ENCODE measurements at places on chromosomes 5 and 9.
A peak's percentile ranks its signal among the peaks of the same experiment; 100 is the strongest.

- no peak for DNase-seq
These were observed 7.9 kb upstream of the NEUROG1 start for GRCh38 chr5:135543485-135544304.

- DNase-seq, result no peak
These were observed 4.7 kb upstream of the C9orf57 start for GRCh38 chr9:72065076-72065475.

DNA sequence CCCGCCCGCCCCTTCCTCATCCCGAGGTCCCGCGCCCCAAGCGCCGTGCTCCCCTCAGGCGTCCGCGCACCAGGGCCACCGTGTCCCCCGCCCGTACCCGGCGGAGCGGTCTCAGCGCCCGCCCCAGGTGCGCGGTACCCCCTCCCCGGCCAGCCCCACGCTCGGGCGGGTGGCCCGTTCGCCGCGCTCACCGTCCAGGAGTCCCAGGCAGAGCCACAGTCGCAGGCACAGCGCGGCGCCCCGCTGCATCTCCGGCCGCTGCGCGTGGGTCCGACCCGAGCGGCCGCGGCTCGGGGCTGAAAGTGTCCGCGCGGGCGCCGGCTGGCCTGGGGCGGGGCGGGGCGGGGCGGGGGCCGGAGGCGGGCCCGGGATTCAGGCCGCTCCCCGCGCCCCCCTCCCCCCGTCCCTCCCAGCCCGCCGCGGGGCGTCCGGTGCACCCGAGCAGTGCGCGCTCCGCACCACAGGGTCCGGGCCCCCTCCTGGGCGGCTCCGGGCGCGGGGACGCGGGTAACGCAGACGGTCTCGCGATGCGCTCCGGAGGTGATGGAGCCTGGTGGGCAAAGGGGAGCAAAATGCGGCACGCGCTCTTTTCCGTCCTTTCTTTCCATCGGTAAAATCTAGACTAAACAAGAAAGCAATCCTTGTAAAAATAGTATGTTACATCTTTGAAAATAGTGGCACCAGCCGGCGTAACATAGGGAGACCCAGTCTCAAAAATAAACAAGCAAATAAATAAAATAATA is at the start of gene FLT4:
Gene FLT4, minus strand, starts transcription at position 304 of the 743 bp plus-strand sequence. Its CDS starts 55 bp downstream, at position 249.
- no peak for DNase-seq

DNA sequence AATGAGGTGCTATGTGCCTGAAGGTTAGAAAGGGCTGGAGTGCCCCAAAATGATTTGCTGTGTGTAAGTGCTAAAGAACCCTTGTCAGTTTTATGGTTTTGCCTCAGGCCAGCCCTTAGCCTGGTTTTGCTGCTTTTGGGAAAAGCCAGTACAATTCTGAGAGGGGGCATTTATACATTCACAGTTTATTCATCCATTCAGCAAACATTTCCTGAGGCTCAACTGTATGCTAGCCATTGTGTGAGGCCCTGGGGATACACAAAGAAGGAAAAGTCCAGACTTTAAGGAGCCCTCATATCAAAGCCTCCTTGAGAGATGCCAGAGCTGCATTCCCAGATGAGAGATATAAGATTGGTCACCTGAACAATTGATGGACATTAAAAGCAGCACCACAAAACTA is 115.2 kb upstream of the PLCXD3 start:
- no peak for DNase-seq

GRCh38 chr9:109517901-109518377 is 19.8 kb upstream of the PTPN3 start:
- DNase-seq, result no peak

DNA sequence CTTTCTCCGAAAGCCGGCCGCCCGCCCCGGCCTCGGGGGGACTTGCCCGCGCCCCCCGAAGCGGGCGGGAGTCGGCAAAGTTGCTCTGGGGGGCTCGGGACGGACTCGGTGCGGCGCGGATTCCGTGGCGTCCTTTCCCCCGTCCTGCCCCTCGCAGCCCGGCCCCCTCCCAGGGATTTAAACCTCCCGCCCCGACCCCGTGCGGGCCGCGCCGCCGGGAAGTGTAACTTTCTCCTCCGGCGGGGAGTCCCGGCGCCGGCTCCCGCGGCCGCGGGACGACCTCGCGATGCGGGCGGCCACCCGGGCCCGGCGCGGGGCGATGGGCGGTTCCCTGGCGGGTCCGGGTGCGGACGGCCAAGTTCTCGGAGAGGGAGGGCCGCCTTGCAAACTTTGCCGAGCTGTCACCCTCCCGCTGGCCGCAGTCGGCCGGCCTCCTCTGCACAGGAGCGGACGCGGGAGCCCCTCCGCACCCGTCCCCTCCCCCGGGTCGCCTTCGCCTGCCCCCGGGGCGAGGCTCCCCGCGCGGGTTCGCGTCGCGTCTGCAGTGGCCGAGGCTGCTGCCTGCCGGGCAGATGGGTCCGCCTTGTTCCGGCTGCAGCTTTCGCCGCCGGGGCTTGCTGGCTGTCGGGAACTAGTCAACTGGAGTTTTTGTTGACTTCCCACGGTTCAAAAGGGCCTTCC is 732 bp downstream of the PBX3 start:
- no peak for DNase-seq

GRCh38 chr5:27252911-27253310 is 214.5 kb upstream of the CDH9 start:
- no peak for DNase-seq

- DNase-seq, result no peak
These were observed 6.1 kb upstream of the ALDH1B1 start for GRCh38 chr9:38386319-38386895.

- no peak for DNase-seq
These were observed 467.3 kb downstream of the ENC1 start for GRCh38 chr5:74173241-74173640.

GRCh38 chr5:111783537-111783936 is 26.5 kb upstream of the NREP start:
- DNase-seq, result no peak

- DNase-seq, result no peak
These were observed 1579.3 kb upstream of the CDH6 start for GRCh38 chr5:29614206-29614605.

GRCh38 chr9:128361986-128362646 is 9.1 kb upstream of the URM1 start:
- peak; percentile 76 for DNase-seq

DNA sequence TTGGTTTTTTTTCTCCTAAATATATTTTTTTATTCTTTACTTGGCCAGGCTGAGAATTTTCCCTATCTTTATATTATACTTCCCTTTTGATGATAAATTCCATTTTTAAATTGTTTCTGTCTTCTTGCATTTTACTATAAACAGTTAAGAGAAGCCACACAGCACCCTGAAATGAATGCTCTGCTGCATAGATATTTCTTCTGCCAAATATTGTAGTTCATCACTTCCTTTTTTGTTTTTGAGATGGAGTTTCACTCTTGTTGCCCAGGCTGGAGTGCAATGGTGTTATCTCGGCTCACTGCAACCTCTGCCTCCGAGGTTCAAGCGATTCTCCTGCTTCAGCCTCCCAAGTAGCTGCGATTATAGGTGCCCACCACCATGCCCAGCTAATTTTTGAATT is 8.5 kb upstream of the INIP start:
- DNase-seq, result no peak

- peak; percentile 84 for DNase-seq
These were observed 11.6 kb upstream of the RAB14 start for GRCh38 chr9:121213136-121213806.

DNA sequence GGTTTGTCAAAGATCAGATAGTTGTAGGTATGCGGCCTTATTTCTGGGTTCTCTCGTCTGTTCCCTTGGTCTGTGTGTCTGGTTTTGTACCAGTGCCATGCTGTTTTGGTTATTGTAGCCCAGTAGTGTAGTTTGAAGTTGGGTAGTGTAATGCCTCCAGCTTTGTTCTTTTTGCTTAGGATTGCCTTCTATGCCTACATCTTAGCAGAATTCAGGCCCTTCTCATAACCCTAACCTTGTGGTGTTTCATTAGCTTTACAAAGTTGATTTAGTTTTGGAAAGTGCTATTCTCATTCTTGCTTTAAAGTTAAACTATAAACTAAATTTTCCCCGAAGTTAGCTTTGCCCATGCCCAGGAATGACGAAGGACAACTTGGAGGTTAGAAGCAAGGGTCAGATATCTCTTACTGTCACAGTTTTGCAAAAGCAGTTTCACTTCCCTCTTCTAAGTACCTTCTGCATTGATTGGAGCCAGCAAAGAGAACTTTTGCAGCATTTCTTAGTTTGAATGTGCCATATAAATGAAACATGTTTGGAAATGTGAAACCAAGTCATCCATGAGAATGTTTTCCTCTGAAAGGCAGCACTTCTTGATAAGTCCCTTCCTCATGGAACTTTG is 274.3 kb upstream of the DMRT1 start:
- DNase-seq, result no peak

GRCh38 chr9:135299239-135299590 is 180.4 kb upstream of the PPP1R26 start:
- no peak for DNase-seq

- no peak for DNase-seq
These were observed 9.4 kb upstream of the TENT4A start for GRCh38 chr5:6703806-6704205.

DNA sequence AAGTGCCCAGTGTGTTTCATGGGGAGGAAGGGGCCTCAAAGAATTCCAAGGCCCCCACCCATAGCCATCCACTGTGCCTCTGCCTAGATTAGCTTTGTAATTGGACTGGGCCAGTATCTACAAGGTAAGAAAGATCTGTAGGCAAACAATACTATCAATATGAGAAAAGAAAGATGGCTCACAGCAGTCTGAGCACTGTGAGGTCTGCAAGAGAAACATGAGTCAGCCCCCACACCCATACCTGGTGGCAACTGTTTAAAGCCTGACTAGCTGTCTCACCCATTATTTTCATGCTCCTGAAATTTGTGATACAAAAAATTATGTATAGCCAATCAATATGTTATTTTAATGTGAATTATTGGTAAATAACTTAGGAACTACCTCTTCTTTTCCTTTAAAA is 10.0 kb upstream of the ZNF483 start:
- no peak for DNase-seq

- peak; percentile 56 for DNase-seq
These were observed 35.2 kb downstream of the PCDHAC2 start for GRCh38 chr5:141001446-141001843.

- no peak for DNase-seq
These were observed 29.2 kb upstream of the IL13 start for GRCh38 chr5:132628814-132629213.

- no peak for DNase-seq
These were observed 7.1 kb downstream of the SPRY4 start for GRCh38 chr5:142317753-142318152.

- no peak for DNase-seq
These were observed 26.4 kb upstream of the NSMF start for GRCh38 chr9:137485343-137486140.

- peak; percentile 97 for DNase-seq
These were observed 738.6 kb upstream of the ZNF608 start for GRCh38 chr5:125484742-125485641.

DNA sequence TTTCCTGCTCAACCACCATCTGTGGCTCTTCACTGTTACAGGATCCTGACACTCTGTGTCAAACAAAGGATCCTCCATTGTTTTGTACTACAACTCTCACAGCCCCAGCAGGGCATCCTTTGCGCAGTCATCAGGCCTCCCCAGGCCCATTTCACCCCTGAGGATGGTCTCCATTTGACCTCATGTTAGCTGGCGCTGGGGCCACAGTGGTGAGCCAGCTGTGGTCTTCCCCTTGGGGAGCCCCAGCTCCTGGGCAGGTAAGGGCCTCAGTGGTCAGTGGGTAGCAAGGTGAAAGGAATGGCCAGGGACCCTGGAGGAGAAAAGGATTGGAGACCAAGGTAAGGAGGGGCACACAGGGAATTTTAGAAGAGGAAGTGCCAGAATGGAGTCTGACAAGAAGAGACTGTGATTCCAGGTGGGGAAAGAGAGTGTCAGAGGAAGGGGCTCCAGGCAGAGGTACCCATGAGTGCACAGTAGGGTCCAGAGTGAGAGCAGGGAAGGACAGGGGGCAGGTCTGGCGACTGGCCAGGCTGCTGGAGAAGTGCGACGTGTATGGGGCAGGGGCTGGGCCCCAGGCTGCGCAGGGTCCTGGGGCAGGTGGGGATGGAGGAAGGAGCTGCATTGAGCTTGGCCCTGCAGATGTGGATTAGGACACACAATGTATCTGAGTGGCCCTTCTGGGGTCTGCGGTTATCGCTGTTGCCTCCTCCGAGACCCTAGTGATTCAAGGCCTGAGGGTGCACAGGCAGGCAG is 109.9 kb downstream of the PHF2 start:
- DNase-seq, result no peak

DNA sequence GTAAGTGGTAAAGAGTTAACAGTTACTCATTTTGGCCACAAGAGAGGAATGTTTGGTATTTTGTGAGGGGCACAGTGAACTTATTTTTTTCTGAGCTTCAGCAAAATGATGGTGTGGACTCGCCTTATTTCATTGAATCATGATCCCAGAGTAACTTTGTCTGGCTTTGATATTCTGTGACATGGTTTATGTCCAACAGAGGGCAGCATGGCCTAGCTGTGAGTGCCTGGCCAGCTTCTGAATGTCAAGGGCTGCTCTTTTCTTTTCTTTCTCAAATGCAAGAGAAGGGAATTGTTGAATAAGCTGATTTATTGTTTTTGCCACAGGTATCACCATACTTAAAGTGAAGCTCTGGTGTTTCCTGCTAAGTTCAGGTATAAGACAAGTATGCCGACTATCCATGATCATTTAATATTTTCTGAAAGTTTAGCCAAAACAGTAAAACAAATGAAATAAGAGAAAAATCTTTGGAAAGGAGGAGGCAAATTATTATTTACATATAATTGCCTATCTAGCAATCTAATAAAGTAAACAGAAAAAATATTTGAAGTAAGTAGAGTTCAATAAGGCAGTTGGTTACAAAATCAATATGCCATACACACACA is 31.7 kb downstream of the MRPL22 start:
- DNase-seq, result peak; percentile 11

DNA sequence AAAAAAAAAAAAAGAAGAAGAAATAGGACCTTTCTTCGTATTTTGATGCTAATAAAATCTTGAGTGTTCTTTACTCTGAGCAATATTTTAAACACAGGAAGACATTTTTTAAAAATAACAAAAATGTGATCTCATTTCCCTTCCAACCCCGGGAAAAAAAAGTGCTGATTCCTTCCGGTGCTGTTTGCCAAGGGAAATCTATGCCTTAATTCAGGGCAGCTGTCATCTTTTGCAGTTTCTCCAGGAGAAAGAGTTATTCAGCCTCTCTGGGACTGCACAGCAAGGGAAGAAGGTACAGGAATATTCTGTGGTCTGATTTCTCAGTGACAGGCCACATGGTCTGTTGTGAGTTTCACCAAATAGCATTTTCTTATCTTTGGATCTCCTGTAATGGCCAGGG is 291.9 kb upstream of the IRX1 start:
- no peak for DNase-seq

- no peak for DNase-seq
These were observed 268.5 kb upstream of the NMUR2 start for GRCh38 chr5:152673601-152674000.

DNA sequence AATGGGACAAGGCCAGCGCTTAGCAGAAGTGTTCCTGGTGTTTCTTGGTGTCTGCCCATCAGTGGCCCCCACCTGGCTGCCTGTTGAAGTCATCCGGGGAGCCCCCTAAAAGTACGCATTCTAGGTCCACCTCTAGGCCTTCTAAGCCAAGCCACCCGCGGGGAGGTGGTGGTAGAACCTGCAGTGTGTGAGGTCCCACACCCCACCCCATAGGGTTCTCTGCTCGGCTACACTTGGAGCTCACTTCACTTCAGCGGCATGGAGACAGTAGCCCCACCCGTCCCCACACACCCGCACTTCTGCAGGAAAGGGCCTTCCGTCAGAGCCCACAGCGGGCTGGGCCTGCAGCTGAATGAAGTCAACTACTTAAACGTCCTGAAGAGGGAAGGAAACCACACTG is 29.6 kb upstream of the FCN2 start:
- DNase-seq, result no peak

- DNase-seq, result no peak
These were observed 17.3 kb upstream of the SMIM32 start for GRCh38 chr5:136210259-136210658.

GRCh38 chr9:137453643-137454081 is 5.5 kb downstream of the NSMF start:
- DNase-seq, result no peak

Measured in SHP77 treated with DMSO at 0.1 percent for 48 hours (cell line).